ENCODE measurements at places on chromosomes 1 and 21.

GRCh38 chr1:113684153-113684541 lies 75.1 kb downstream of the PHTF1 start:
- DNase-seq, result no peak

- no peak for DNase-seq
Measured at GRCh38 chr1:150562446-150563339, 13.5 kb downstream of the ADAMTSL4 start.

DNA sequence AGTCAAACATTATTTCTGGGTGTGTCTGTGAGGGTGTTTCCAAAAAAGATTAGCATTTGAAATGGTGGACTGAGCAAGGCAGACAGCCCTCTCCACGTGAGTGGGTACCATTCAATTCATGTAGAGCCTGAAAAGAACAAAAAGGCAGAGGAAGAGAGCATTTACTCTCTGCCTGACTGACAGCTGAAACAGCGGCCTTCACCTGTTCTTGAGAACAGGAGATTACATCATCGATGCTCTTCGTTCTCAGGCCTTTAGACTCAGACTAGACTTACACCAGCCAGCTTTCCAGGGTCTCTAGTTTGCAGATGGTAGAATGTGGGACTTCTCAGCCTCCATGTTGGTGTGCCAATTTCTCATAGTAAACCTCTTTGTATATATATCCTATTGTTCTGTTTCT lies 302.3 kb downstream of the BACH1 start:
- no peak for DNase-seq

GRCh38 chr1:178931858-178932551 lies 61.1 kb upstream of the ANGPTL1 start:
- no peak for DNase-seq

DNA sequence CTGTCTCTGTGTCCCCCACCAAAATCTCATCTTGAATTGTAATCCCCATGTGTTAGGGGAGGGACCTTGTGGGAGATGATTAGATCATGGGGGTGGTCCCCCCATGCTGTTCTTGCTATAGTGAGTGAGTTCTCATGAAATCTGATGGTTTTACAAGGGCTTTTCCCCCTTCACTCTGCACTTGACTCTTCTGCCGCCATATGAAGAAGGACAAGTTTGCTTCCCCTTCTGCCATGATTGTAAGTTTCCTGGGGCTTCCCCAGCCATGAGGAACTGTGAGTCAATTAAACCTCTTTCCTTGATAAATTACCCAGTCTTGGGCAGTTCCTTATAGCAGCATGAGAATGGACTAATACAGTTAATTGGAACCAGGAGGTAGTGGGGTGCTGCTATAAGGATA lies 137.1 kb upstream of the RAB4A start:
- DNase-seq, result no peak

GRCh38 chr1:2874607-2875480 lies 73.4 kb upstream of the TTC34 start:
- DNase-seq, result no peak

- no peak for DNase-seq
Measured at GRCh38 chr1:25023826-25024225, 93.8 kb upstream of the RUNX3 start.

DNA sequence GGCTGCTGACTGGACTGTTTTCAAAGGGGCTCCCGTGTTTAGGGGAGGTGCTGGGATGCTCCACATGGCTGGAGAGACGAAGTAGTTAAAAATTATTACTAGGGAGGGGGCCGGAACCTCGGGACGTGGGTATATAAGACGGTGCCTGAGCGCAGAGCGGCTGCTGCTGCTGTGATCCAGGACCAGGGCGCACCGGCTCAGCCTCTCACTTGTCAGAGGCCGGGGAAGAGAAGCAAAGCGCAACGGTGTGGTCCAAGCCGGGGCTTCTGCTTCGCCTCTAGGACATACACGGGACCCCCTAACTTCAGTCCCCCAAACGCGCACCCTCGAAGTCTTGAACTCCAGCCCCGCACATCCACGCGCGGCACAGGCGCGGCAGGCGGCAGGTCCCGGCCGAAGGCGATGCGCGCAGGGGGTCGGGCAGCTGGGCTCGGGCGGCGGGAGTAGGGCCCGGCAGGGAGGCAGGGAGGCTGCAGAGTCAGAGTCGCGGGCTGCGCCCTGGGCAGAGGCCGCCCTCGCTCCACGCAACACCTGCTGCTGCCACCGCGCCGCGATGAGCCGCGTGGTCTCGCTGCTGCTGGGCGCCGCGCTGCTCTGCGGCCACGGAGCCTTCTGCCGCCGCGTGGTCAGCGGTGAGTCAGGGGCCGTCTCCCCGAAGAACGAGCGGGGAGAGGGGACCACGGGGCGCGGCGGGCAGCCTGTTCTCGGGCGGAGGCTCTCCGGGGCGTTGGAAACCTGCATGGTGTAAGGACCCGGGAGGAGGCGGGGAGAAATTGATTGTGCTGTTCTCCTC lies at the start of gene CHODL:
Gene CHODL, plus strand, starts transcription at position 163 of the 793 bp plus-strand sequence. Its CDS starts 391 bp downstream, at position 554.
- no peak for DNase-seq

DNA sequence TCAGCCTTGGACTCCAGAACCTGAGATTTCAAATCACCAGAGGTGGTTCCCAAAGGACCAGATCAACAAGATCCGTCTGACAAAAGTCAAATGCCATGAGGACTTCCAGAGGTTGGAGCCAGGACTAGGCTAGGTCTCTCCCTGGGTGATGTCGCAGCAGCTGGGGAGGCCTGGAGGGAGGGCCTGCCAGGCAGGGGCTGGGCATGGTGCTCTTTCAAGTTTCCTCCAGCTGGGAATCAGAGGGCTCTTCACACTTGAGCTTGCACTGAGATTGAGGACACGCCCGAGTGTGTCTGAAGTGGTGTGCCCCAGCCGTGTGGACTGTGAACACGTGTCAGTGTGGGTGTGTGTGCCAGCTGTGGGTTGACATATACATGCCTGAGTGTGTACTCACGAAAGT lies 21.3 kb upstream of the RSPO1 start:
- DNase-seq, result no peak

DNA sequence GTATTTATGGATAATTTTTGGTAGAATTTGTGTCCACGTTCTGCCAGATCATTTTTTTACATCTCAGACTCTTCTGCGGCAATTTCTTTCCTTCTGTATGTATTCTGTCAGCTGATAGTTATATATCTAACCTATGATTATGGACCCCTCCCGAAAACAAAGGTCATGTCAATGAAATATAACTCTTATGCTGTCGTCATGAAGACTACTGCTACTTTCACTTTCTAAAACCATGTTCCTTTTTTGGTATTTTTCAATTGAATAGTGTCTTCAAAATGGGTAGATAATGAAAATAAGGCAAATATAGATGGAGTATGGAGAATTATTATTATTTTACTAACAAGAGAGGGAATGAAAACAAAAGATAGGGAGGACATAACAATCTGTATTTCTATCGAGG lies 3.2 kb downstream of the ANGPTL1 start:
- no peak for DNase-seq

GRCh38 chr1:101435831-101436511 lies 199.2 kb downstream of the S1PR1 start:
- DNase-seq, result no peak

Measured in RWPE1 (cell line).